ENCODE measurements at places on chromosomes 11 and 22.

DNA sequence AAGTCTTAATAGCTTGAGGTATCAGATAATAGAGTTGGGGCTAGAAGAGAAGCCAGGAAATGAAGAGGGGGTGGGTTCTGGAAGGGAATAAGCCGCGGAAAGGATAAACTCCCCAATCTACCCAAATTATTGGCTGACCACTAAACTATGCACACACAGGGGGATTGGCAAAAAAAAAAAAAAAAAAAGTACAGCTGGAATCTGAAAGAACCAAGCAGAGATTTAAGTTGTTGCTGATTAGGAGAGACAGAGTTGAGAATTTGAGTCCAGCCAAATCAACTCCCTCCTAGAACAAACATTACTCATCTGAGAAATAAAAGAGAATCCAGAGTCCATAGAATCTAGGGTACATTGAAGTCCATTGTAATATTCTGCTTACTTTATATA is 134.9 kb downstream of the CCDC81 start:
- no peak for DNase-seq

DNA sequence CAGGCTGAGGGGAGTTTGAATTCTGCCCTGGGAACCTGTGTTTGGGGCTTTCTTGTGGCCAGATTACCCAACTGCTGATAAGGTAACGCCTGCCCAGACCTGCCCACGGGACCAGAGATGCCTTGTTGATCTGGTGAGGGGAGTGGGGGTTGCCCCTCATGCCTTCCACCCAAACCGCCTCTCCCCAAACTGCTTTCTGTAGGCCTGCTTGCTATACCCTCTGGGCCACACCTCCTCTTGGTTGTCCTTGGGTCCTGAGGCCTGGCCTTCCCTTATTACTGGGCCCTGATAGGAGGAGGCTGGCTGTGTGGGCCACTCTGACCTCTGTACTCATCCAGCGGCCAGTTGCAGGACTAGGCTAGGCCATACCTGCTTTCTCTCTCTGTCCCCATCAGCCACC is 3.4 kb downstream of the P2RY2 start:
- DNase-seq: no peak

DNA sequence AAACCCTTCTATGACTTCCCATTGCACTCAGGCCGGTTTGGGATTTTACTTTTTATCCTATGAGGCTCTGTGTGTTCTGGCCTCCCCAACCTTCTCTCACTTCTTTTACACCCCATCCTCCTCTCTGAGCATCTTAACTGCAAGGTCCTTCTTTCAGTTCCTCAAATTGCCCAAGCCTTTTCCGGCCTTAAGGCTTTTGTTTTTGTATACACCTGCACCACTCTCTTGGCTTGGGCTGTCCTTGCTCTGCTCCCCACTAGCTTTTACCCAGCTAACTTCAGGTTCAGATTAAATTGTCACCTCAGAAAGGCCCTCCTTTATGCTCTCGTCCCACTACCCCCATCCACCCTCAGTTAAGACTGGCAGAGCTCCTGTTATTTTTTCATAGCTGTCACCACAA is 55.5 kb downstream of the FAM83F start:
- no peak for DNase-seq

DNA sequence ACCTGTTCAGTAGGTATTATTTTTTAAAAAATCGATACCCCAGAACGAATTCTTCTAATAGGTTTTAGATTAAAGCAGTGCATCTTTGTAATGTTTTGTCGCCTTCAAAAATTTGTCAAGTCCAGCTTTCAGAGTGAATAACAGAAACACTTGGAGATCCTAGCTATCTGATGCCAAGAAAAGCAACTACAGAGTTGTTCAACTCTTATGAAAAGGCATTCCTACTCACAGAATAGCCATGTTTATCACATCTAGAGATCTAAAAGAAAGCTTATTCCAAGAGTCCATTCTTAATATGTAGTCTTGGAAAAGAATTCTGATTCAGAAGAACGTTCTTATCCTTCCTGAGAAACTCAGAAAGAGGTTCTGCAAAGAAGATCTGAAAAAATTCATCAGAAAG is 268.5 kb downstream of the TTC28 start:
- DNase-seq: no peak

GRCh38 chr22:28855355-28856094 is 27.8 kb upstream of the ZNRF3 start:
- DNase-seq: peak; percentile 28

DNA sequence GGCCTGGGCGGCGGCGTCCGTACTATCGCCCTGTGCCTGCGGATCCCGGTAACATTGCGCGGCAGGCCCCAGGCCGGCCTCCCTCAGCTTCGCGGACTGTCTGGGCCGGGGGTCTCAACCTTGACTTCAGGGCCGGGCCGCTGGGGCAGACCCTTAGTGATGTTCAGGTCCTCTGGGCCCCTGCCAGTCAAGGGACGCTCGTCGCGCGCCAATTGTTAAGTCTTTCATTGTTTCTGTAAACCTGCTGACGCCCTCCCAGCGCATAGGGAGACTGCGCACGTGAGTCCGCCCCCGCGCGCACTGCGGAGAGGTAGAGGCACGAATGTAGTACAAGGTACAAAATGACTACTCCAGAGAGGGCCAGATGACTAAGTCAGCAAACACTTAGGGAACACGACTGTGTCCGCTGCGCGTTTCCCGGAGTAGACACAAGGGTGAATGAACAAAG is 451 bp upstream of the HDHD5 start:
- DNase-seq: peak; percentile 80

DNA sequence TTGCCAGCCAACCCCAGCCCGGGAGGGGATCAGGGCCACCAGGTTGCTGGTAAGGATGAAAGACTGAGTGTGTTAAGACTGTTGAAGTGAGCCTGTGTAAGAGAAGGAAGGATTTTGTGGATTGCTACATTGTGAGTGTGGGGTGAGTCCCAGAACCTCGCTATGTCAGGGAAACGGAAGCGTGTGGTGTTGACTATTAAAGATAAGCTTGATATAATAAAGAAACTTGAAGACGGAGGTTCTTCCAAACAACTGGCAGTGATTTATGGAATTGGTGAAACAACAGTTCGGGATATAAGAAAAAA is 627 bp downstream of the JRKL start:
- no peak for DNase-seq

DNA sequence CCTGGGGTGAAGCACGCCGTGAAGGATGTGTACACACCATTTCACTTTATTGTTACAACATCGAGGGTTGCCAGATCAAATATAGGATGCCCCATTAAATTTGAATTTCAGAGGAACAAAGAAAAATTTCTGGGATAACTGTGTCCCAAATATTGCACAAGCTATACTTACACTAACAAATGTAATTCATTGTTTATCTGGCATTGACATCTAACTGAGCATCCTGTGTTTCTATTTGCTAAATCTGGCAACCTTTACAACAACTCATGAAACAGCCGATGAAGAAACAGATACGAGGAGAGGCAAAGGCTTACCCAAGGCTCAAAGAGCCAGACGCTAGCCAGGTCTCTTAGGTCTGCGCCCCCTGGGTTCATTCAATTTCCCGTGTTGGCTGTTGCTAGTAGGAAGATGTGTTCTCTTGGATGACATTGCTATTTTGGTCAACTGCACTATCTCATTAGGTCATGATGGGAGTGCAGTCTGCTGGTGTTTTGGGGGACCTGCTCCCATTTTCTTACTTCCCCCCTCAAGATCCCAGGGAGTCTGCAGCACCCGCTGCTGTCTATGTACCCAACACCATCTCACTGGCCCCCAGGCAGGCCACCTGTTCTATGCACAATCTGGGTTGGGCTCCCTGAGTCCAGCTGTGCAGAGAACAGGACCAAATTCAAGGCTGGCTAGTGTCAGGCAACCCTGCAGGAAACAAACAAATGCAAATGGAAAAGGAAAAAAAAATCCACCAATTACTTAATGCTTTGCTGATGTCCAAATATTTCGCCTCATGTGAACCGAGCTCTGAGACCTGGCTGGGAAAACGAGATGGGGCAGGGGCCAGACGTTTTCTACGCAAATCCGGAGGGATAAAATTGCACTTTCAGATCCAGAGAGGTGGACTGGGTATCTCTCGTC is 560.9 kb downstream of the MIAT start:
- no peak for DNase-seq

- DNase-seq: peak; percentile 58
Measured at GRCh38 chr11:96267496-96268032, 75.4 kb downstream of the MAML2 start.

DNA sequence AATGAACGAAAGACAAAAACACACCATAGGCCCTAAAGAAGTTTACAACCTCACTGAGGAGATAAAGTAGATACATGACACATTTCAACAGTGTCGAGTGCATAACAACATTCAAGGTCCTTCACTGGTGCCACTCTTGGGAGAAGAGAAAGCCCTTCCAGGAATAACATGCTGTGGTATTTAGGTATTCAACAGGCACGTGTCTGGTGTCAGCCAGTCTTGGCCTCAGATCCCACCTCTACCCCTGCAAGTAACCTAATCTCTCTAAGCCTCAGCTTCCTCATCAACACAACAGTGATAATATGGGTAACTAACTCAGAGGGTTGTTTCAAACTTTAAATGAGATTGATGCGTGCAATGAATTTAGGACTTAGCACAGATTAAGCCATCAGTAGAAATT is 235.0 kb upstream of the ZC3H12C start:
- no peak for DNase-seq

DNA sequence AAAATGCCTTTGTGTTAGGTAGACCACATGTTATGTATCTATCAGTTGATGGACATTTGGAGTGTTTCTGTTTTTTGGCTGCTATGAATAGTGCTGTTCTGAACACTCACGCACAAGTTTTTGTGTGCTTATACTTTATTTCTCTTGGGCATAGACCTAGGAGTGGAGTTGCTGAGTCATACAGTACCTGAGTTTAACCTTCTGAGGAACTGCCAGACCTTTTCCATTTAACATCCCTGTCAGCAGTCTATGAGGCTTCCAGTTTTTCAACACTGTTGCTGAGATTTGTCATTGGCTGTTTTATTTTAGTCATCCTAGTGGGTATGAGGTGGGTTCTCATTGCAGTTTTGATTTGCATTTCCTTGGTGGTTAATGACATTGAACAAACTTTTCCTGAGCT is 4.4 kb downstream of the CTTN start:
- no peak for DNase-seq

DNA sequence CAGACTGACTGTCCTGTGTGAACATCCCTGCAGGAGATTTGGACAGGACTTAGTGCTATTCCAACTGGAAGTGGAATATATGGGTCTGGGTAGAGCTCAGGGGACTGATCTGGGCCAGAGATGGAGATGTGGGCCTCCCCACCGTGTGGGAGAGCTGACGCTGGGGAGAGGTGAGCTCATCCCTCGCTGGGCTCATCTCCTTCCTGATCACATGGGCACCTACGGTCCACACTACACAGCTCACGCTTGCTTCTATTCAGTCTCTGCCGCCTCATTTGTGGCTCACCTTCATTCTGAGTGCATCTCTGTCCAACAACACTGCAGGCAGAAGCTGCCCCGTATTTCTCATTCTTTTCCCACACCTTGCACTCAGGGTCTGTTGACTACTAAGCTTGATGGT is 16.6 kb upstream of the RAB1B start:
- no peak for DNase-seq

GRCh38 chr11:122100756-122101080 is 15.3 kb downstream of the BLID start:
- DNase-seq: no peak

DNA sequence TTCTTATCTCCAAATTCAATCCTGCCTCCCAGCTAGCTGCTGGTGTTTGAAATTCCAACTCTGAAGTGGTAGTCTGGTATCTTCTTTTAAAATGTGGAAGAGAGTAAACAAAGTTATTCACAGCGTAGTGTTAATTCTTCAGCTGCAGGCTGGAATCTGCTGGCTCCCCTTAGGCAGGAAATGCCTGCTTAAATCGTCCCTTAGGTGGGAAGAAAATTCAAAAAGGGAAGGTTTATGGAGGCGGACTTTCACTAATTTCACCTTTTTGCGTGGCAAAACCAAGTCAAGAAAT is 439.0 kb upstream of the CCDC90B start:
- no peak for DNase-seq

GRCh38 chr11:12289667-12290476 is 87.5 kb upstream of the PARVA start:
- no peak for DNase-seq

DNA sequence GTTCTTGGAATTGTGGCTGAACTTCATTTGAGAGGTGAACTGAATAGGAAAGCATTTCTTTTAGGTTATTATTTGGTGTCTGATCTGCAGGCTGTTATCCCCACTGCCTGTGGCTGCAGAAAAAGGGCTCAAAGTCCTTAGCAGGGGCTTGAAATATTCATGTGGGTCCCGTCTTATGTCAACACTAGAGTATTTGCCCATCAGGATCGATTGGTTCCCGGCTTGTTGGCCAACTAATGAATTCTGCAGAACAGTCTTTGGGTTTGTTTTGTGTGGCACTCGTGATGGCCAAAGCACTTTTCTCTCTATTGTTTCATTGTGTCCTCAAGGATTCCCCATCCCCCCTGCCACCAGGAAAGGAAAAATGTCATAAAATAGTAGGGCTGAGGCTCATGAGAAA is 211.9 kb downstream of the MYO18B start:
- DNase-seq: no peak

- DNase-seq: no peak
Measured at GRCh38 chr11:117842131-117842941, 17.8 kb upstream of the FXYD2 start.

DNA sequence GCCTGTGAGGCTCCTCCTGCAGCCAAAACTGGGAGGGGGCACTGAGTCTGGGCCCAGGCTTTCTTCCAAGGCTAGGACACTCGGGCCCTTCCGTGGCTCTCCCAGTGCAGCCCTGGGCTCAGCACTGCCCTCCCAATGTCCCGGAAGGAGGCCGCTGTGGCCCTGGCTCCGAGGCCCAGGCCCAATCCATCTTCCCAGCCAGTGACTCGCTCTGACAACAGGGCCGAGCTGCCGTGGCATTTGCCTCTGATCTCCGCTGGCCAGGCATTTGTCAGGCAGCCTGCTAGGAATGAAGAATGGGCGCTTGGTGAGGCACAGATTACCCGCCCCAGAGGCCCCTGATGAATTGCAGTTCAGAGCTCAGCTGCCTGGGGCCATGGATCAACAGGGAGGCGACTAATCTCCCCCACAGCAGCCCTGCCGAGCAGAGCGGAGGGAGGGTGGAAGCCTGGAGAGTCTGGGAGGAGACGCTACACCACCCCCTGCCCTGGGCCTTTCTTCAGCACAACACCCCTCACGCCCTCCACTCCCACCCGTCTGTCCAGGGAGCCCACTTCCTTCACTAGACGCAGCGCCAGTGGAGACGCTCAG is 8.3 kb downstream of the FXYD2 start:
- no peak for DNase-seq

DNA sequence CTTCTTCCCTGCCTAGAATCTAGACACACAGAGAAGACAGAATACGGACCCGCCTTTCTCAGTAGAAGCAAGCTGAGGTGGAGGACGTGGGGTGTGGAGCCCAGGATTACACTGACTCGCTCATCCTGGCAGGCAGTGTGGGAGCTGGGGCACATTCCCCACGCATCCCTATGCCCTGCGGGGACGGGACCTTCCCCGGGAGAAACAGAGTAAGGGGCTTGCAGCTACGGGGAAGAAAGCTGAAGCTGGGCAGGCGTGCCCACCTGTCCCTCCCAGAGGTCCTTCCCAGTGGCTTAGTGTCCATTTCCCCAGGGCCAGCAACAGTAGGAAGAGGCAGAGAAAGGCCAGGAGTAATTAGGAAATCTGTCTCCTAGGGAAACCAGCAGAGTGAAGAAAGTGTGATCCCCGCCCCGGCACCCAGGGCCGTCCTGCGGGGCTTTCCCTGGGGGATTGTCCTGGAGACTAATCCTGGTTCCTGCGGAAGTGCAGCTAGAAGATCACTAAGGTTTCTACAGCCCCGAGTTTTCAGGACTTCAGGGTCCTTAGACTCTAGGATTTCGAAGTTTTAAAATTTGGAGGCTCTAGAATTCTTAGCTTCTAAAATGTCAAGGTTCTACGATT is 7.8 kb downstream of the DNAJB13 start:
- no peak for DNase-seq
